ENCODE measurements at places on chromosomes 16 and 17.
A peak's percentile ranks its signal among the peaks of the same experiment; 100 is the strongest.

GRCh38 chr17:79465011-79465680 is 145.7 kb downstream of the RBFOX3 start:
- no peak for DNase-seq

DNA sequence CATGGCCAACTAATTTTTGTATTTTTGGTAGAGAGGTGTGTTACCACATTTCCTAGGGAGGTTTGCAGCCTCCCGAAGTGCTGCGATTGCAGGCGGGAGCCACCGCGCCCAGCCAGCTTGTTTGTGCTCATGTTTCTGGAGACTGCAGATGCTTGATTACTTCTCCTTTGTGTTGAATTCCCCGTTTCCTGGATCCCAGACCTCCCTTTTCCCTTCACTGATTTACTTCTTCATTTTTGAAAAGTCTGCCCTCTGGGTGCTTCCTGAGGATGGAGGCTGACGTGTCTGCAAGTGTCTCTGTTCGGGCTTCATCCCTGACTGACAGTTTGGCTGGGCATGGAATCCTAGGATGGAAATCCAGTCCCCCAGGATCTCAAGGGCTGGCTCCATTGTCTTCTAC is 7.0 kb upstream of the TRIM47 start:
- DNase-seq: no peak

- peak; percentile 25 for DNase-seq
These were observed 237.2 kb downstream of the GSG1L start for GRCh38 chr16:27826081-27826892.

GRCh38 chr16:84918006-84918909 is 93.1 kb downstream of the ZDHHC7 start:
- no peak for DNase-seq

Data from suprapubic skin (tissue), 4 donors.